CD4-positive, alpha-beta T cell (primary cell): ENCODE measurements at places on chromosomes 4 and X.

DNA sequence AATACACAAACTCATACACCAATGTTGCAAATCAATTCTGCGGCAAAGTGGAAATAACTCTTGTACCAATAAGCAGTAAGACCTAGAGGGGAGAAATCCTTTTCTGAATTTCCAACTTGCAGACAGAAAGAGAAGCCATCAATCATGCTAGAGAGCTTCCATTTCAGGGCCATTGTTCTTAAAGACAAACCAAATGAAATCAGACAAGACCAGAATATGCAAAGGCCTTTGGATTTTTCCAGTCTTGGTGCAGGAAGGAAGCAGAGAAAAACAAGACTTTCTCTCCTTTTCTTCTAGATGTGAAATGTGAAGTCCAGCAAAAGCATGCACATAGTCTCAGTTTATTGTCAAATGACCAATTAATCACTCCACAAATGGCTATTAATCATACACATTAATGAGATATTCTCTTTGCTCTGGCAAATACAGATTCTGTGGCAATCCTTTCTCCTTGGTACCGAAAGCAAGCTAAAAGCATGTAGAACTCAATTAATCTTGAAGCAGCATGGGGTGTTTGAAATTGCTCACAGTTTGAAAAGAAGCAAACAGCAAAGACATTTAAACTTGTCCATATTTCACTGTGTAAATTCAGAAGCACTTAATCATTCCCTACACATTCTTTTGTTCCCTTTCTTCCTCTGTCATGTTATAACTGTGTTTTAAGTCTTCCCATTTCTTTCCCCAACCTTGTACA, 466.1 kb downstream of the GPAT3 start:
- DNase-seq: no peak

- DNase-seq: no peak
These were observed 22.9 kb downstream of the AWAT2 start for GRCh38 chrX:70026851-70027200.

DNA sequence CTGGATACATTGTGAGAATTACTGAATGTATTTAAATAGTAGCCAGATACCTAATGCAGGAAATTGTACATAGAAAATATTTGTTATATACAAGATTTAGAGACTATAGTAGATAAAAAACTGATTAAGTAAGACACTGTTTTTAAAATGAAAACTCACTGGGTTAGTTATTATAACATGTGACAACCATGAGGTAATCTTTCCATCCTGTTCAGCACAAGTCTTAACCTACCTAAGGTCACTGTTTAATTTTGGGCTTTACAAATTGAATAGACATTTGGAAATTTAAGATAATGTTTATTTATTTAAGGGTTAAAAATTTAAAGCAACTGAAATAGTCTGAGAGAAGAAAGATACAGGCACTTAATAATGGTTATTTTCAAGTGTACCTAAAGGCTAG, 102.1 kb downstream of the STIM2 start:
- DNase-seq: no peak

GRCh38 chr4:175470131-175470530, 341.9 kb downstream of the GPM6A start:
- no peak for DNase-seq

DNA sequence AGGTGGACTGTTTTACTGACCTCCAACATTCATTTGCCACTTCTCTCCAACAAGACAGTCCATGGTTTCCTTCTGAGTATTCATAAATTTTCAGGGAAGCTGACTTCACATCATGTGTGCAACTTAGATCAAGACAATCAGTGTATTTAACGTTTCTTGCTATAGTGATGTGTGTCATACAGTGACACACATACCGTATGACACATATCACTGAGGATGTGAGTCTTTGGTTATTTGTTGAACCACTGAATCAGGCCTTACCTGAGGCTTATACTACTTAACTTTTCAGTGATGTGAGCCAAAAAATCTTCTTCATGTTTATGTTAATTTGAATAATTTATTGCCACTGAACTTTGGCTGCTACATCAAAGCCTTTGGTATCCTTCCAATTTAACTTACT, 166.8 kb downstream of the BMPR1B start:
- DNase-seq: no peak
